ENCODE measurements at places on chromosomes 7 and 10. TPM values are rescaled to one million over a fixed set of nuclear protein-coding genes. Genes with fewer than 3 reads are reported as not detected.

EBLN1 gene
- not detected for total RNA-seq

TAC1 gene
- not detected for total RNA-seq

ZP3 gene
- total RNA-seq: 1.3 TPM

FOXK1 gene
- total RNA-seq: 42.1 TPM

ANKRD61 gene
- total RNA-seq: not detected

EBF3 gene
- not detected for total RNA-seq

NUTM2A gene
- 0.11 TPM for total RNA-seq

CRYGN gene
- 0.25 TPM for total RNA-seq

DNA sequence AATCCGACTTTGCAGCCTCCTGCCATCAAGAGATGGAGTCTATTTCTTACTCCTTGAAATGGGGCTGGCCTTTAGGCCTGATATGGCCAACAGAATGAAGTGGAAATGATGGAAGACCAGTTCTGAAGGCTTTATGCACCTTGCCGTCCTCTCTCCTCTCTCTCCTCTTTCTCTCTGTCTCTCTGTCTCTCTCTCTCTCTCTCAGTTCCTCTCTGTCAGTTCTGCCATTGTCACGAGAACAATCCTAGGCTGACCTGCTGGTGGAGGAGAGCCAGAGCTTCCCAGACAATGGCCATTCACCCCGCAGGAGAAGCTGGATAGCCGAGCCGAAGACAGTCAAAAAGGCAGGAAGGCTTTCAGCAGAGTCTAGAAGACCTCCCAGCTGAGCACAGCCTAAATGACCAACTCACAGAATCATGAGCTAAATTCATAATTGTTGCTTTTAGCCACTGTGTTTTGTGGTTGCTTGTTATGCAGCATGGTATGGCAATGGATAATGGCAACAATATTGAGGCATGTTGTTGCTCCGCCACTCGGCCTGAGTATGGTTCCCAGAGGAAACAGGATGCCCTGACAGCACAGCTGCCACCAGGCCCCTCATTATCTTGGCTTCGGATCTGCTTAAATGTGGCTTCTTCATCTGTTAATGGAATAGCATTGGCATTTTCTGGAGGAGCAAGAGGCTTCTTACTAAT lies 35.5 kb downstream of the FRMPD2 start:
- no peak for DNase-seq

- no peak for DNase-seq
These were observed 936 bp upstream of the TCERG1L start for GRCh38 chr10:131312478-131312836.

DNA sequence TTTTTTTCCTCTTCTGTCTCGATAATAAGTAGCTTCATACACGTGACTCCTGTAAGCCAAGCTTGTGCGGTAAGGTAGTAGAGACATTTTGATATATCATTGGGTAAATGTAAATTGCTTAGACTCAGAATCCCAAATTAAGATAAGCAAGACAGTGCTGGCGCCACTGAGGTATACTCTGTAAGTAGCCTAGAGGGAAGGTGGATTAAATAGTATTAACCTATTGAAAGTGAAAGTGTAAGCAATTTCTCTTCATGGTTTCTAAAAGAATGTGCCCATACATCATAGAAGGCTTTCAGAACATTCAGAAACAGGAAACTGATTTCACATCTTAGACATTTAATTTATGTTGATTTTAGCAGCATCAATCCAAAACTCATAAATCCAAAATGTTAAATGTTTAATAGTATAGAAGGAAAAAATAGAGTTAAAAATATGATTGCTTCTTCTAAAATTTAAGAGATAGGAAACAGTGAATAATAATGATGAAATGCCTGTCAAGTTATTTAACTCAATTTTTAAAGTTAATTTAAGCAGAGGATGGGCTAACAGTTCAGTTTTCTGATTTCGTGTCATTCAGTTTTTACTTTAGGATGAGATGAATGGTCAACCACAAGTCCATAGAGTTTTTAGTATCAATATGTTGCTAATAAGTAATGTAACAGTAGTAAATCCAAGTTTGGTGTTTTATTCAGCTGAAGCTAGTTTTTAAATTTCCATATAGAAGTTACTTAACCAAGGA lies 36.8 kb downstream of the LRRC72 start:
- no peak for DNase-seq

- no peak for DNase-seq
These were observed 63.8 kb upstream of the NMT2 start for GRCh38 chr10:15232279-15232678.

GRCh38 chr10:94299417-94299816 lies 63.3 kb downstream of the NOC3L start:
- no peak for DNase-seq

GRCh38 chr7:106129291-106129690 lies 17.2 kb upstream of the SYPL1 start:
- DNase-seq: no peak

Measured in activated naive CD8-positive, alpha-beta T cell treated with anti-CD3 and anti-CD28 coated beads, Interleukin-2, amount 10 ng/mL, durations not matched to agents 7 days and 5 days (primary cell).